NCI-H526 treated with DMSO at 0.1 percent for 48 hours (cell line): ENCODE measurements at places on chromosomes 12 and 14.

DNA sequence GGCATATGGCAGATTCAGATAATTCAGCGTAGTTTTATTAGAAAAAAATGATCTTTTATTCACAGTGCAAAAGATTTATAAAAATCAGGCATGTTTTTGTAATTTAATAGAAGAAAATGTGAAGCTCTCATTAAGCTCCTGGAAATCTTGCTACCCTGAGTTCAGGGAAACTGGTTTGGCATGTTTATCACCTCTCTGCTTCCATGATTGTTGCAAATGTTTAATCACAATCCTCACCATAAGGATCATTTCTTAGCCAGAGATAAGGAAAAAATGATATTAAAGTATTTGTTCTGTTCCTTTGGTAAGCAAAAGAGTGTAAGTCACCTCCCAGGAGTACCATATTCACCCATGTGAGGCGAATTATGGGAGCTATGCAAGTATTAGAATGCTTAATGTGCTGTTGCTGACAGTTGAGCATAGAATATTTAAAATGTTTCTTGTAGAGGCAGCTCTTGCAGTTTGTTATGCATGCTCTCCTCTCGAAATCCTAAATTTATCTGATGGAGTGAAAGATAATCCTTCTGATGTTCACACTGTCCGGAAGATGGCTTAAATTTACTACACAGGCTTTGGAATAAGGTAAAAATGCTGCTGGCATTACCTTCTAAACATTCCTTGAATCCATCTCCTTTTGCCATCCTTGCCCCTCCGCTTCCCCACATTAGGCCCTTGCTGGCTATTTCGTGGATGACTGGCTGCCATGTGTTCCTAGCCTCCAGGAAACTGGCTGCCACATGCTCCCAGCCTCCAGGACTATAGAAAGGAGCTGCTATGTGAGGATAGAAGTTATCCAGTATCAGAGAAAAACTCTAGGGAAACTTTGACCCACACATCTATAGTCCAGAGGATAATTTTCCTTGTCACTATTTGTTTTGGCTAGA is 115.8 kb upstream of the CCDC198 start:
- DNase-seq: no peak

GRCh38 chr14:97074856-97075255 is 277.7 kb downstream of the VRK1 start:
- DNase-seq: no peak

GRCh38 chr14:35940291-35940690 is 114.2 kb downstream of the BRMS1L start:
- no peak for DNase-seq

GRCh38 chr12:78414071-78414470 is 450.5 kb upstream of the SYT1 start:
- no peak for DNase-seq

DNA sequence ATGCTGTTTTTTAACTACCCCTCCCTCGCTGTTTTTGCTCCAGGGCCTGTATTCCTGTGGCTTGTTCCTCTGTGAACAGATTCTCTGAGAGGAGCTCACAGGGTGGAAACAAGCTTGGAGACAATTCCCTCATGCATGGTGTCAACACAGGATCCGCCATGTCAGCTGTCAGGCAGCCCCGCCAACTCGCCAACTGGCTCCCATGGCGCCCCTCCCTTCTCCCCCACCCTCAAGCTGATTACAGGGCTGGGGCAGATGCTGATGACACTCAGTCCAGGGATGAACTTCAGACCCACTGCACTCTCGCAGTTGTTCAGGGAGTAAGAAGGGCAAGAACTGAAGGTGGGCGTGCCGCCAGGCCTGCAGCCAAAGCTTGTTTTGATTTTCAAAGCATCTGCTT is 229.9 kb downstream of the NTF3 start:
- DNase-seq: no peak

DNA sequence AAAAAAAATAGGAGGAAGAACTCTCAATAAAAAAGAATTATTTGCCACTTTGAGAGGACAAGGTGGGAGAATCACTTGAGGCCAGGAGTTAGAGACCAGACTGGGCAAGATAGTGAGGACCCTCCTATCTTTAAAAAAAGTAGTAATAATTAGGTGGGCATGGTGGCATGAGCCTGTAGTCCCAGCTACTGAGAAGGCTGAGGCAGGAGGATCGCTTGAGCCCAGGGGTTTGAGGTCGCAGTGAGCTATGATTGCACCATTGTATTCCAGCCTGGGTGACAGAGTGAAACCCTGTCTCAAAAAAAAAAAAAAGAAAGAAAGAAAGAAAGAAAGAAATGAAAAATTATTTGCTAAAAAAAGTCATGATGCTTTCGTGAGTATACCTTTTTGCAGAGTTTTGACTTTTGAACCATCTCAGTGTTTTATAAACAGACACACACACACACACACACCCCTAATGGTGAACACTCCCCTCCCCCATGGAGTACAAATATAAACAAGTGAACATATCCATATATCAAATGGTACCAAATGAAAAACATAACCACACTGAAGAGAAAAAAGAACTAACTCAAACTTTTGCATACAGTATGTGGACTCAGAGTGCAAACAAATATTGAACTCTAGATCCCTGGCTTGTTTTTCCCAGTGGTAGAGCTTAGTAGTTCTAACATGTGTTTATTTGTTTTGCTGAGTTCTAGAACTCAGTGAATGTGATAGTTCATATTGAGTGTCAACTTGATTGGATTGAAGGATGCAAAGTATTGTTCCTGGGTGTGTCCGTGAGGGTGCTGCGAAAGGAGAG is 27.7 kb upstream of the DNM1L start:
- DNase-seq: no peak

- no peak for DNase-seq
Measured at GRCh38 chr14:104794099-104794498, 1.4 kb downstream of the AKT1 start.

DNA sequence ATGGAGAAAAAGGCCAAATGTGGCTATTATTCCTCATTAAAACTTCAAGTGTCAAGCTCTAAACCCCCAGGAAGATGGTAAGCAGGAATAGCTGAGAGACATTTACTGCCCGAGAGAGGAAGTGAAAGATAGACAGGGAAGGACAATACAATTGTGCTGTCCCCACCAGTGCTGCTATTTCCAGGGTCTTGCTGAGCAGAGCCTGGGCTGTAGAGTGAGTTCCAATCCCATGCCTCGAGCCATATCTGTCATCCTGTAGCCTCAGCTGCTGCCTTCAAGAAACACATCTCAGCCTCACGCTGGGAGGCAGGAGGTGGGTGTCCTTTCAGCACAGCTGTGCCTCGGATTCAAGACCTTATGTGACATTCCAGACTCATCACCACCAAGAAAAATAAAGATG is 114.0 kb downstream of the RPAP3 start:
- DNase-seq: no peak

GRCh38 chr12:31740628-31741027 is 11.8 kb upstream of the AMN1 start:
- DNase-seq: no peak

DNA sequence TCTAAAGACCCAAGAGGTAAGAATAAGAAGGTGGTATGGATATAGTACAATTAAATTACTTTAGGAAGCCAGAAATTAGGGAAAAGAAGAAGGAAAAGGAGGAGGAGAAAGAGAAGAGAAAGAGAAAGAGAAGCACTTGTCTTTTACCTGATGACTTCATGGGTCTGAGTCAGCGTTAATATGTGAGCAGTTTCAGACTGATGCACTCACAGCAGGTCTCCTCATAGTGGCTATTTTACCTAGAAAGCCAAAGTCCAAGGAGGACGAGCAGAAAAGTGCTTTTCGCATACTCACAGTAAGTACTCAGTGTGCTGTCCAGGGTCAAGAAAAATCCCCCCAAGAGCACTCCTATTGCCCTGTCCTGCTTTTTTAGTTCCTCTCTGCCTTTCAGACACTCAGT is 222.1 kb downstream of the C12orf42 start:
- no peak for DNase-seq

- DNase-seq: no peak
Measured at GRCh38 chr12:112413855-112414625, 4.6 kb upstream of the RPL6 start.

DNA sequence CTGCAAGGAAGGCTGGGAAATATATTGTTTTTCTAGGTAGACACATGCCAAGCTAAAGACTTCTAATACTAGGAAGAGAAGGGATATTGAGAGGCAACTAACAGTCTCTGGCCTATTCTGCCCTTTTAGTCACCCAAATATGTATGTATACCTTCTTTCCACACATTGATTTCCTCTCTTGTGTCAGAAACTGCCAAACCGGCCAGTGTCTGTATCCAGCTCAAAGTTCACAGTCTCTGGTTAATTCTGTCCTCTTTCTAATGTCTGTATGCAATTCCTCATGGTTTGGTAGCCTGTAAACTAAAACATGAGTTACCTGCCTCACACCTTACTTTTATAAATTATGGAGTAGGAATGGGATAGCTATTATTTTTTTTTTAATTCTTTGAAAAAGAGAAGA is 25.2 kb upstream of the CPSF6 start:
- no peak for DNase-seq

DNA sequence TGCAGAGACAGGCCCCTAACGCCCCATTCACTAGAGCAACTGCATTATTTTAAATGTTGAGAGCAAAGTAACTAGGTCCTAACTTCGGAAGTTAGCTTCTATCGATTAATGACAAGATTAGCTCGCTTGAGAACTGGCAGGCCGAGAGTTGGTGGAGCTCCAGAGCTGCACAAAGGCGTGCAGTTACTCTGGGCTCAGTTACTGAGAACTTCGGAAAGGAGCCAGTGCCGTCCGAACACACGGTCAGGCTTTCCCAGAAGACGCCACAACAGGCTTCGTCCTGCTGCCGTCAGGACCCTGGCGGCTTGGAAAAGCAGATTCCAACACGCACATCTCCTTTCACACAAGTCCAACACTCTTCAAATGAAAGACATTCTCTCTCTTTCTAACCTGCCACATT is 45.4 kb upstream of the TESC start:
- no peak for DNase-seq

GRCh38 chr12:119308708-119309456 is 25.6 kb upstream of the CCDC60 start:
- DNase-seq: peak; percentile 60

- DNase-seq: no peak
Measured at GRCh38 chr12:118044075-118044474, 16.9 kb downstream of the WSB2 start.

DNA sequence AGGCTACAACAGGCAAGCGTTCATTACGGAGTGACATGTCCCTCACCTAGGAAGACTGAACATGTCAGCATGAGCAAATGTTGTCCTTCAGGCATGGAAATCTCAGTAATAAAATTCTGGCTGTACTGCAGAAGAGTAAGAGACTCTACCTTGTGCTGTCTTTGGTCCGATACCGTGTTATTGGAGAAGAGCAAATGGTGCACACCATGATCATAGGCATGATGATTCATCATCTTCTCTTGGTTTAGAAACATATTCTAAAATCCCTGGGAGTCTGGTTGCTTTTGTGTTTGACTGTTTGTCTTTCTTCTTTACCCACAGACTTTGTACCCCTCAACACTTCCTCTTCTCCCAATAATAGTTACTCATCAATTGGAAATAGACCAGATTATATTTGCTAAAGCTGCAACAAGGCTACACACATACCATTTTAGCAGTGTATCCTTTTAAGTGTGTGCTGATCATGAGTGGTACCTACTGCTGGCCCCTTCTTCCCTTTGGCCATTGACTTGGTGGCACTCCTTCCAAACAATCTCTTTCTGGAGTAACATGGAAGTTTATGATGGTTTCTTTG is 93.5 kb downstream of the RTN1 start:
- no peak for DNase-seq

DNA sequence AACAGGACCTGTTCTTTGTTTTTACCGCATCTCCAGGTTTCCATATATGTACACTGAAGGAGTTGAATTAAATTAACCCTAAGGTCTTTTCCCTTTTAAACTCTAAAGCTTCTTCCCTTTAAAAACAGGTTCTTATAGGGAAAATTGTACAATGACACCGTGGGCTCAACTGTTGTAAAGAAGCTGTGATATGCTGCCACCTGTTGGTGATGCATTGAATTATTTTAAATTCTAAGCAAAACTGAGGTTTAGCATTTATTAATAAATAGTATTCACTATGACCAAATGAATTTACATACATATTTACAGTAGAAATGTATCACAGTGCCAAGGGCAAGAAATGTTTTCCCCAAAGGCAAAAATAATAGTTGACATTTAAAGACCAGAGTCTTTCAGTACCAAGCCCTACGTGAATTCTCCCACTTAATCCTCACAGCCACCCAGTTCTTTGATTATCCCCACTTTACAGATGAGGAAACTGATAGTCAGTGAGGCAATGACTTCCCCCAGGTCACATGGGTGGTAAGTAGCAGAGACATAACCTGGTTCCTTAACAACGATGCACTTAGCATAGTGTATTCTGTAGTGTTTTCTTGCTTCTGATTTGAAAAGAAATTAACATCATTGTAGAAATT is 35.7 kb upstream of the TMEM263 start:
- no peak for DNase-seq

DNA sequence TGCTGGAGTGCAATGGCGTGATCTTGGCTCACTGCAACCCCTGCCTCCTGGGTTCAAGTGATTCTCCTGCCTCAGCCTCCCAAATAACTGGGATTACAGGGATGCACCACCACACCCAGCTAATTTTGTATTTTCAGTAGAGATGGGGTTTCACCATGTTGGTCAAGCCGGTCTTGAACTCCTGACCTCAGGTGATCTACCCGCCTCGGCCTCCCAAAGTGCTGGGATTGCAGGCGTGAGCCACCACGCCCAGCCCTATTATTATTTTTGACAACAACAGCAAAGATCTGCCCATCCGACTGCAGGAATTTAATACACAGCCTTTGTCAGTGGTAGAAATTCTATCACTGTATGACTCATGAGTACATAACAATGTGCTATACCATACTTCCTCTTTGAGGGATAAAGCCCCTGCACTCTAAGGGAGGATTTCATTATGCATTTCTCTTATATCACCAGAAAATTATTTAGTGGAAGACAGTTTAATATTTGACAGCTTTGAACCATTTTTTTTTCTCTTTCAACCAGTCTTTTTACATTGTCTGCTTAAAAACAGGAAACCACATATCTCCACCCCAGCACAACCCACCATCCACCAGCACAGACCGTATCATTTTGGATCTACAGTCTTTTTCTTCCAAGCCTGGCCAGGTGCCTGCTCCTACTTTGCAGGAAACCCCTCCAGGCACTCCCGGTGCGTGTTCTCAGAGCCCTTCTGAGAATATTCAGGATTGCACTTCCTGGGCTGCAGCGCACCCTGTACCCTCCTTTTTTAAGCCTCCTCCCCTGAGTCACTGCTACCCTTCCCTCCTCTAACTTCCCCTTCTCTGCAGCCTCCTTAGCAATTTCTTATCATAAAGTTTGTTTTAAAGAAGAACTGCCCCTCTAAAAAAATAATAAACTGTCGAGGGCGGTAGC is 594 bp downstream of the ARHGDIB start:
- DNase-seq: no peak

- DNase-seq: no peak
Measured at GRCh38 chr12:121241156-121241970, 31.4 kb downstream of the P2RX4 start.

DNA sequence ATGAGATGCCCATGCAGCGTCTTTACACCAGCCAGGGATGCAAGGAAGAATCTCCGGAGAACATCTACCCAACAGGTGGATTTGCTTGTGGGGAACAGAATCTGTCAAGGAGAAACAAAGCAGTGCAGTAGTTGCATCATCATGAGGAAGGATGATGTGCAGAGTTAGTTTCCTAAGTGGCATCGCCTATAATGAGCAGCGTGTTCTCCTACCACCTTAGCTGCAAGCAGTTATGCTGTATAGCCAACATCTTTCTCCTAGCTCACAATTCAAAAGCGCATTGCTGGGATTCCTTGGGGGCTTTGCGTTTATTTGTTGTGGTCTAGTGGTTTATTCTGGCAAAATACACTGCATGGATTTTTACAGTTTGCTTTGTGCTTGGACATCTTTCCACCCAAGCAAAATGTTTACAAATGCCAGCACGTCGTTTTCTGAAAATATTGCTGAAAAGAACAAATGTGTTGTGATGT is 233.0 kb downstream of the RGS6 start:
- no peak for DNase-seq
